Pons (tissue), 1 donor: ENCODE measurements at places on chromosomes 5 and 9.

- DNase-seq = no peak
Observed at GRCh38 chr5:178237431-178238312, 5.1 kb upstream of the PHYKPL start.

- no peak for DNase-seq
Observed at GRCh38 chr5:74340476-74340875, 300.1 kb downstream of the ENC1 start.

GRCh38 chr5:60516688-60517087 is 183.3 kb downstream of the DEPDC1B start:
- DNase-seq = no peak

GRCh38 chr5:153903321-153903720 is 135.4 kb downstream of the FAM114A2 start:
- DNase-seq = no peak
